AG09309 (cell line): ENCODE measurements at places on chromosomes 4 and X.

DNA sequence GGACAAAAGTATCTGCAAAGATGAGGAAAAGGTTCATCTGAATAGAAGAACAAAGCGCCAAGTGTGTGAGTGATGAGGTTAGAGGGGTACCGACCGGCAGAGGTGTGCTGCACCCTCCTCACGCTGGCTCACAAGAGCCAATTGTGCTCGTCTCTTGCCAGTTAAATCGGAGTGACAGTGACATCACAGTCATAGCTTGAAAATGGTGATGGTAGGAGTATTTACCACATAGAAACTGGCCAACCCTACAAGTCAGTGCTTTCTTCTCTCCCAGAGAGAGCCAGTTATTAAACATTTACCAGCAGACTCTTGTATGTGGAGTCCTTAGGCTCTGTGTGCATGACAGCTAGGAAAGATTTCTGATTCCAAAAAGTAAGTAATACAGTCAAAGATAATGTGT is 32.4 kb downstream of the CLDN22 start:
- no peak for DNase-seq

- no peak for DNase-seq
Observed at GRCh38 chr4:22474636-22475310, 41.1 kb downstream of the ADGRA3 start.

- peak; percentile 23 for DNase-seq
Observed at GRCh38 chrX:102765809-102766208, 45.3 kb downstream of the GPRASP3 start.

- DNase-seq = no peak
Observed at GRCh38 chr4:146190456-146190855, 14.9 kb downstream of the LSM6 start.

DNA sequence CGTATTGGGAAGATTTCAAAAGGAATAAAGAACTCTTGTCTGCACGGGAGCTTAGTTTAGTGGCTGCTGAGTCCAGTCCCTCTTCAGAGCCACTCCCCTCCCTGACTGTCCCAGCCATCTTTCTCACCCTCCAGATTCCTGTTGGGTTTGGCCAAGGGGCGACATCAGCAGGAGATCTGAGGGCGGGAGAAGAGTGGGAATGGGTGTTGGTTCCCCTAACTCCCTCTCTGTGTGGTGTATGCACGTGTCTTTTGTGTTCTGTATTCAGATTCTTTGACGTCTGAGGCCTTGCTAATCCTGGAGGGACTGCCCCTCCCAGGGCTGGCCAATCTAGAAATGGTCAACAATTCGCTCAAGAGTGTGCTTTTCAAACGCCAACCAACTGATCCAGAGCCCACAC is 37.4 kb downstream of the CYTL1 start:
- DNase-seq = no peak
